ENCODE measurements at places on chromosomes 2 and 18.

DNA sequence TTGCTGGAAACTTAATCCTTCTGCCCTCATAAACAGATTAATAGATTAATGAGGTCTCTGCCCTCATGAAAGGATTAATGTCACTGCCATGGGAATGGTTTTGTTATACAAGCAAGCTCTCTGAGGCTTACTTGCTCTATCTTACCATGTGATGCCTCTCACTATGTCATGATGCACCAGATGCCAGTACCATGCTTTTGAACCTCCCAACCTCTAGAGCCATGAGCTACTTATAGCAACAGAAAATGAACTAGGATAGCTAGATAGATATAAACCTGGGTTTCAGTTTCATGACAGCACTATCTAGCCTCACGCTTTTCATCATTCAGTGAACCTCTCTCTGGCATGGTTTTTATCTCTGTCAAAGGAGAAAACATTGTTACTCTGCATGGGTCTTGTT, 371.6 kb upstream of the LRP1B start:
- DNase-seq = no peak

DNA sequence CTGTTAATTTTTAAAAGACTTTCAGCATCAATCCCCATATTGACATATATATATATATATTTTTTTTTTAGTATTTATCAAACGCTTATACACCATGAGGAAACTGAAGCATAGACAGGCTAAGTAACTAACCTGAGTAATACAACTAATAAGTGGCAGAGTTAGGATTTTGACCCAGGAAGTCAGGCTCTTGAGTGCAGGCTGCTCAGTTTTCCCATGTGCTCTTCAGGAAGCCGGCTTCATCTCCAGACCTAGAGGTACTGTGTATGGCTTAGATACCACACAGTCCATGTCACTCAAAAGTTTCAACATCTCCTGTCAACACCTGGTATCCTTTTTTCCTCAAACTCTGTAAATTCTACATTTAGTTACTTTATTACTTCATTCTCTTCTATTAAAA, 841.7 kb upstream of the ACVR2A start:
- no peak for DNase-seq

GRCh38 chr2:224969633-224970260, 72.5 kb downstream of the DOCK10 start:
- DNase-seq = no peak

- no peak for DNase-seq
Measured at GRCh38 chr2:169637620-169638019, 53.5 kb downstream of the PPIG start.

GRCh38 chr2:43391201-43391877, 164.9 kb upstream of the ZFP36L2 start:
- DNase-seq = no peak

GRCh38 chr2:133755480-133756300, 187.4 kb upstream of the NCKAP5 start:
- no peak for DNase-seq

DNA sequence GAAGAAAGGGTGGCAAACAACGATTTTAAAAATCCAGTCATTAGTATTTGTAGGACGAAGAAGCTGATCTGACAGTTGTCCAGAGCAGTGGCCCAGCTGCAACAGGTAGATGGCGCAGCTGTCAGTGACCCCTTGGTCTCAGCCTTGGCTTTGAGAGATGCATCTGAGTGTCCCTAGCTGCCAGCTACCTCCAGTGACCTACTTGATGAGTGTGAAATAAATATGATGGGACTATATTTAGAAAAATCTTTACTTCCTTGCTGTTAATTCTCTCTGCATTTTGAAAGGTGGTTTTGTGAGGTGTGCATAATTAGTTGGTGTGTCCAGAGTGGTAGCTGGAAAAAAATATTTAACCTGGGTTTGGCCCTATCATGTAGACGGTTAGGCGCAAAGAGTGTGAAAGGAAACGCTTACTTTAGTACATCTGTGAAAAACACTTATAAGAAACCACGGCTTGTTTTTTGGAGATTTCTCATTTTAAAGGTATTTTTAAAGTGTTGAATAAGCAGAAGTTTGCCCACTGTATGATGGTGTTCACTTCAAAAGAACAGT, 963 bp downstream of the INPP1 start:
- peak; percentile 11 for DNase-seq

- no peak for DNase-seq
Measured at GRCh38 chr2:50607721-50608120, 424.2 kb downstream of the NRXN1 start.

DNA sequence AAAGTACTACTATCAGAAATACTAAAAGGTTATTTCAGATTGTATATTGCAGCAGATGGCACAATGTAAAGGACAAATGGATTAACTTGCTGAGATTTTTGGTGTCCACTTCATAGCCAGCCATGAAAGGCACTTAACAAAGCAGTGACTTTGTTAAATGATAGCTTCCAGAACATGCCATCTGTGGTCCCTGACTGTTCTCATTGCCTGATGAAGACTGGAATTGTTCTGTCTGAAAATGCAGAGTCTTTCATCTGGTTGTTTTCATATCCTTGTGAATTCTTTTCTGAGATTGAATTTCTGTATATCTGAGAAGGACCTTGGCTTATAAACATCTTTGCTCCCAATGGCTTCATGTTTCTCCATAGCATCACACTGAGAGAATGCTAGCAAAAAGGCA, 44.4 kb upstream of the LRRTM1 start:
- no peak for DNase-seq

DNA sequence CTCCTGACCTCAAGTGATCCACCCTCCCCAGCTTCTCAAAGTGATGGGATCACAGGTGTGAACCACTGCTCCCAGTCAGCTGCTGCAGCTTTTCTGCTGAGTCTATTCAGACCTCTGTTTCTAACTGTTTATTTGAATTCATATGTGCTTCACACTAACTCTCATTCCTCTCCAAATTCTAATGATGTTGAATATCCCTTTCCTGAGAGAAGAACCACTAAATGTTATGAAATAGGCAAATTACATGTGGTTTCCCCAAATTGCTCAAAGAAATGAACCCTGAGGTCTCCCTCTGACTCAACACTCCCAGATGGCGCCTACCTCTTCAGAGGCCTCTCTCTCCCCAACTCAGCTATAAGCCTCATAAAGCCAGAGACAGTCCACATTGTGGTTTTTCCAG, 98.6 kb downstream of the IRS1 start:
- DNase-seq = peak; percentile 81
